HCT116 (cell line): ENCODE measurements at places on chromosomes 1 and 21. TPM values are rescaled to one million over a fixed set of nuclear protein-coding genes. Genes with fewer than 3 reads are reported as not detected.
A peak's percentile ranks its signal among the peaks of the same experiment; 100 is the strongest.

GRCh38 chr1:233282582-233282886 is 13.0 kb downstream of the PCNX2 start:
- DNase-seq, result no peak
- H3K27ac ChIP-seq, result no peak overlapping the region
- no peaks in the 10 kb centered on the region for H3K27me3 ChIP-seq
- no peaks in the 10 kb centered on the region for H3K36me3 ChIP-seq
- no peaks in the 10 kb centered on the region for H3K4me1 ChIP-seq
- H3K4me3 ChIP-seq, result no peak overlapping the region

DNA sequence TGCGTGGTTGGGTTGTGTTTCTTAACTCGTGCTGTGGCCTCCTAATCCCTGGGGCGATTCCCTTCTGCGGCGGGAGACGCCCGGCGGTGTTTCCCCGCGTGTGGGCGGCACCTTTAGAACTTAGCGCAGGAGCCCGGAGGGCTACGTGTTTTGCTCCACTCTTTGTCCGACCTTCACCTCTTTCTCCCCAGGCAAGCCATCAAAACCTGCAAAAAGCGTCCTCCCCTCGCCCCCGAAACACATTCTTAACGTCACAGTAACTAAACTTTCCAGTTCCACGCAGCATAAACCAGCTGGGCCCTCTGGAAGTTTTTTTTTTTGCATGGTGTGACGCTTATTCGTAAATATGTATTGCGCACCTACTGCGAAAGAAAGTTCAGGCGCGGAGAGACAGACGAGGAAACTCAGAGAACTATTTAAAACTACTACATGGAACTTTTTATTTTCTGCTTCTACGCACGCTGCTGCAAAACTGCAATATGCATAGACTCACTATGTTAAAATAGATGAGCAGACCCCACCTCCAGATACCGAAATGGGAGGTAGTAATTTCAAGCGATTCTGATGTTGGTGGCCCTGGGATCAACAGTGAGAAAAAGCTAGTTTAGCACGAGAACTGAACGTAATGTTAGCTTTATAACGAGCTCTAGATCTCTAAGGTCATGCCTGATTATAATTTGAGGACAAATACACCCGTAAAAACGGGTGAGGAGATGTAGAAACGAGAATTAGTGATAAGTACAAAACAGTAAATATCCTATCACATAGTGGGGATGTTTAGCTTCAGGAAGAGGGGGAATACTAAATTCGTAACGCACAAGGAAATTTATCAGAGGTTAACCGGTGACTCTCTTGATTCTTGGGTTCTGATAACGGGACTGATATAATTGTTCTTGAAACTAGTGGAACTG is 920 bp downstream of the MTR start:
- no peaks in the 10 kb centered on the region for H3K36me3 ChIP-seq
- no peaks in the 10 kb centered on the region for H3K27me3 ChIP-seq
- peak overlapping the region; percentile 88 for H3K27ac ChIP-seq
- DNase-seq, result peak; percentile 7
- H3K4me3 ChIP-seq, result peak overlapping the region; percentile 86
- H3K4me1 ChIP-seq, result peaks cover 6% of the 10 kb centered on the region

- no peaks in the 10 kb centered on the region for H3K36me3 ChIP-seq
- no peak for DNase-seq
- H3K27me3 ChIP-seq, result no peaks in the 10 kb centered on the region
These were observed 151.7 kb downstream of the COP1 start for GRCh38 chr1:176055398-176055797.

DNA sequence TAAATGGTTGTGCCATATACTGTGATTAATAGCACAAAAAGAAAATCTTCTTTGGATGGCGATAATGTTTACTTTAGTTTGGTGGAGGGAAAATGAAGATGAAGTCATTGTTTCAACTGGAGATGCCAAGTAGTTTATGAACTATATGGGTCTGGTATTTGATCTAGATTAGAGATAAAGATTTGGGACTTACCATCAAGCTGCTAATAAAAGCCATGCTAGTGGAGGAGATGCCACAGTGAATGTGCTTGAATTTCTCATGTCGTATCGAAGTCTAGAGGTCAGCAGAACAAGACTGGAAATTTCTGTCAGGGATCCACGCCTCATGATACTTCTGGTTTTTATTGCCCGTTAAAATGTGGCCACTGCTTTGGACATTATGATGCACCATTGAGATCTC is 742.0 kb downstream of the NCAM2 start:
- H3K36me3 ChIP-seq, result no peaks in the 10 kb centered on the region
- H3K27ac ChIP-seq, result no peak overlapping the region
- no peak for DNase-seq
- no peaks in the 10 kb centered on the region for H3K4me1 ChIP-seq
- H3K4me3 ChIP-seq, result no peak overlapping the region

GRCh38 chr1:226637147-226637935 is 88.8 kb downstream of the STUM start:
- no peak overlapping the region for H3K27ac ChIP-seq
- H3K36me3 ChIP-seq, result no peaks in the 10 kb centered on the region

DNA sequence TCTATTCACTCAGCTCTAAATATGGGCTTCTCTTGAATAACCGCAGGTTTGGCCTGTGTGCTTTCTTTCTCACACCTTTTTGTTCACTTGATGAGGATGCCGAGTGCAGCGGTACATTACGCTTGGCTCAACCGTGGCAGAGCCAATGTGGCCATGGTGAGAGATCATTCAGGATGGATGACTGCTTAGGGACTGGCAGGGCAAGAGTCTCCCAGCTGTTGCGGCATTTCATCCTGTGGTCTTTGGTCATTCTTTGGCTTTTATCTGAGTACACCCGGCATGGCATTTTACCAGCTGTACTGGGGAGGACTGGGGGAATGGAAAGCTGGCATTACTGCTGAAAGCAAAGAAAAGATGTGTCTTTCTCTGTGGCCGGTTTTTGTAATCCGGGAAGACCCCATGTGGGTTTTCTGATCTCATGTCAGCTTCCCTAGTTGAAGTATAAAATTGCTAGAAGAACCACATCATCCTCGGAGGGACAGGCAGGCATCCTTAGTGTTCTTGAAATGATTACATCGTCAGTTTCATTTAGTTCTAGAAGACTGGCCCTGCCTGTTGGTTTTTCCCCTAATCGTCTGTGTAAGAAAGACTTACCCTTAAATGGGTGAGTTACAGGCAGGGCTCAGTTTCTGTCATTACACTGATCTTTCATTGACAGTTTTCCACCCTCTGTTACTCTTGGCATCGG is 15.1 kb downstream of the PCP4 start:
- no peak overlapping the region for H3K27ac ChIP-seq
- H3K36me3 ChIP-seq, result no peaks in the 10 kb centered on the region
- no peak for DNase-seq
- H3K4me1 ChIP-seq, result no peaks in the 10 kb centered on the region
- no peaks in the 10 kb centered on the region; the same call in 1 of the 2 replicates for H3K27me3 ChIP-seq
- no peak overlapping the region for H3K4me3 ChIP-seq

- DNase-seq, result no peak
- H3K27me3 ChIP-seq, result no peaks in the 10 kb centered on the region
- H3K27ac ChIP-seq, result peak overlapping the region; percentile 58; the same call in 1 of the 2 replicates
- peak overlapping the region; percentile 58 for H3K4me3 ChIP-seq
These were observed 754 bp upstream of the LSS start for GRCh38 chr21:46229133-46229922.

- H3K36me3 ChIP-seq, result no peaks in the 10 kb centered on the region
- no peak overlapping the region for H3K4me3 ChIP-seq
- H3K4me1 ChIP-seq, result no peaks in the 10 kb centered on the region
- peaks cover 6% of the 10 kb centered on the region; the same call in 1 of the 2 replicates for H3K27me3 ChIP-seq
- no peak overlapping the region for H3K27ac ChIP-seq
These were observed 1.1 kb upstream of the THEM5 start for GRCh38 chr1:151854658-151855057.

DNA sequence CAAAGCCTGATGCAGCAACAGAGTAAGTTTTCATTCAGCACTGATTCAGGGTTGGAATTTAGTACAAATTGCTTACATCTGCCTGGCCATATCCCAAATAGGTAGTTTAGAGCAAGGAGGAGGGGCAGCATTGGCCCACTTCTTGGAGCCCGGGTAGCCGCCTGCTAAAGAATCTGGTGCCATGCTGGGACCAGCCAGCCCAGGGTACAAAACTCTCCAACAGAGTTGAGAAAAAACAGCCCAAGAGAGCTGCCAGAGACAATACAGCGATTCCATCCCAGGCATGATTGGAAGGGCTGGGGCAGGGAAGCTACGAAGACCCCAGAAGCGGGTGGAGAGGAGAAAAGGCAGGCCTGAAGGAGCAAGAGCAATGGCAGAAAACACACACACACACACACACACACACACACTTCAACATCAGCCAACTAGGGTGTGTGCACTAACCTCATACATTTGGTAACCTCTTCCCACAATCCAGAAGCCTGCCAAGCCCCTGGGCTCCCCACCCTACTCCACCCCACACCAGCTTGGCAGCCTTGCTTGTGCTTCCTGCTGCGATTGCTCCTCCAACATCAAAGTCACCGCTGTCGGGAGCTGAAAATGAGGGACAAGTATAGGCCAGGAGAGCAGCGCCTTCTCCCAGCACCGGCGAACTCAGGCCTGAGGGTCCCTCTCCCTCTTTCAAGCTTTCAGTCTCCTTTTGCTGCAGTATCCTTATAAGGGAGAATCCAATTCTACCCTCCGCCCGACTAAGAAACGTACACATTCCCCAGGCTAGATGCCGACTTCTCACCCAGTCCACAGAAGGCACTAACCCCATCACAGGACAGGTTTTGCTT is 1.2 kb downstream of the PIK3C2B start:
- H3K27me3 ChIP-seq, result no peaks in the 10 kb centered on the region
- H3K4me1 ChIP-seq, result peaks cover 36% of the 10 kb centered on the region
- peak overlapping the region; percentile 97 for H3K27ac ChIP-seq

DNA sequence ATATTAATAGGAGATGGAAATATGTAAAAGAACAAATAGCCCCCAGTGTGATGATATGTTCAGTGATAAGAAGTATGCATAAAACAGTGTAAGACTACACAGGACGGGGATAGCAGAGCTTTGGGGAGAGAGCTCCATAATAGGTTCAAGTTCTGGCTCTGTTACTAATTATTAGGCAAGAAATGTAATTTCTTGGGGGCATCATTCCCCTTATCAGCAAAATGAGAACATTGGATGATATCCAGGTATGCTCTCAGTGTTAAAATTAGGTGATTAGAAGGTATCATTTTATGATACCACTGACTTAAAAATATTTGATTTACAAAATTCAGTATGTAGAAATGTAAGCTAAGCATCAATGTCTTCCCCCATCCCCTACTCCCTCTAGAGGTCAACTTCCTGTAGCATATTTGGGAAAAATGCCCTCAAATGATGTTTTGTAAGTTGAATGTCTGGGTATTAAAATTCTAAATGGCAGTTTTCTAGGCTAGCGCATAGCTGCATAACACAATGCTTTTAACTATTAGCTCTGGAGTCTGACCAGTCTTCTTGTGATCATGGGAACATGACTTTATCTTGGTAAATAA is 585.7 kb upstream of the CAMK1G start:
- no peak overlapping the region for H3K4me3 ChIP-seq
- no peak overlapping the region for H3K27ac ChIP-seq
- H3K4me1 ChIP-seq, result no peaks in the 10 kb centered on the region

- H3K27ac ChIP-seq, result no peak overlapping the region
- H3K36me3 ChIP-seq, result no peaks in the 10 kb centered on the region
- no peaks in the 10 kb centered on the region for H3K27me3 ChIP-seq
- H3K4me3 ChIP-seq, result no peak overlapping the region
- H3K4me1 ChIP-seq, result peaks cover 8% of the 10 kb centered on the region
- no peak for DNase-seq
These were observed 29.1 kb downstream of the EVI5 start for GRCh38 chr1:92755541-92756461.

Gene SERINC2
- total RNA-seq, result 50.1 TPM

Gene OR2M3
- total RNA-seq, result not detected

Gene CCDC17
- 2.4 TPM for total RNA-seq

Gene CD247
- total RNA-seq, result 0.57 TPM

Gene MMEL1
- 2.7 TPM for total RNA-seq

Gene GBP6
- not detected for total RNA-seq

Gene F11R
- total RNA-seq, result 86.7 TPM

Gene CLCNKB
- total RNA-seq, result 0.81 TPM
